ENCODE measurements at places on chromosomes 16 and 17.
A peak's percentile ranks its signal among the peaks of the same experiment; 100 is the strongest.

DNA sequence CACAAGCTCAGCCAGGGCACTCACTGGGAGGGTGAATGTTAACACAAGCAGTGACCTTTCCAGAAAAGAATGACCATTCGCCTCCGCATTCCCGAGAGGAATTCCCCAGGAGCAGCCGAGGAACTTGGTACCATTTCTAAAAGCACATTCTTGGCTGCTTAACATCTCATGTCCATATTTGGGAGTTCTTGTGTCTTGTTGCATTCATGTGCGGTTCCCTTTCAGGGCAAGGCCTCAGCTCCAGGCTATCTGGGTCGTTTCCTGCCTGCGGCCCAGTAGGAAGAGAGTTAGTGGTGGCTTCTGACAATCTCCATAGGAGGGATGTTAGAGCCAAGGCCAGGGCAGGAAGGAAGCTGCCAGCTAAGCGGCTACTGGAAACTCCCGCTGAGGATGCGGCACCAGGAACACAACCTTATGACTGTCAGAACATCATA is 27.8 kb upstream of the MEAK7 start:
- peak; percentile 87 for DNase-seq

DNA sequence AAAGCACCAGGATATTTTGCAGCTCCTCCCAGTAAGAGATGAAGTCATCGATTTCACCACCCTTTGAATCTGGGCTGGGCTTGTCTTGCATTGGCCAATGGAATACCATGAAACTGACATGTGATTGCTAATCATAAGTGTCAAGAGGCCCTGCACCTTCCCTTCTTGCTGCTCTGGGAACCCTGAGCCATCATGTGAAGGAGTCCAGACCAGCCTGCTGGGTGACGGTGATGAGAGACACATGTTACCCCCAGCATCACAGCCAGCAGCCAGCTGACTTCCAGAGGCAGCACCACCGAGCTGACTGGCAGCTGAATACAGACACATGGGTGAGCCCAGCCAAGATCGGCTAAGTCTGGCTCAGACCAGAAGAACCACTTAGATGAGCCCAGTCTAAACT is 43.6 kb upstream of the CACNG4 start:
- DNase-seq: no peak

GRCh38 chr16:5619304-5619703 is 521.7 kb upstream of the EEF2KMT start:
- DNase-seq: no peak

DNA sequence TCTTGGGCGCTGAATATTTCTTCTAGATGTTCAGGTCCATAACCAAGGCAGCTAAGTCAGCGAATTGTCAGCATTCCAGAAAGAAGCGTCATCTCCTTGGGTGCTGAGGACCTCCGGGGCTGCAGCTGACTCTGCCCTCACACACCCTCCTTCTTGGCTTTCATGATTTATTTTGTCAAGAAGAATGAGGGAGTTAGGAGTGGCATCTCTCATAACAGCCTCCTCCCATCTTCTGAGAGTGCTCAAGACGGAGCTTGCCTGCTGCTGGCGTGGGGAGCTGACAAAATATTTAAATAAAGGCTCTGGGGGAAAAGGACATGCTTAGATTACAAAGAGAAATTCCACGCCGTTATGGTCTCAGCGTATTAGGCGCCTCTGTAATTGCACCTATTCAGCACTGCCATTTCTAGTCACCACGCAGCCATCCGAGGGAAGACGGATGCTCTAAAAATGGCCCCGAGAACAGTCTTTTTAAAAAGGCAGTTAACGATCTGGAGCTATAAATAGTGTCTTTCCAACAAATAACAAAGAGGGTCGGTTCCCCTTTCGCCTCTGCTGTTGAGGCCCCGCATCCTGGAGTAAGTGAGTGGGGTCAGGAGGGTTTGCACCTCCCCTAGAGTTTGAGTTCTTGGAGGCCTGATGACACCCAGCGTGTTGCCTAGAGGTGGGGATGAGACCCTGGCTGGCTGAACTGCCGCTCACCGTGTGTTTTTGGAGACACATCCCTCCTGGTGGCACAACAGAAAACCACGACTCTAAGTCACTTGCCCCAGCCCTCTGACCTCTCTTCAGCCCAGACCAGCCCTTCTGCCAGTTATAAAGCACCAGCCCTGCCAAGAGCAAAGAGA is 187.0 kb downstream of the CCDC182 start:
- DNase-seq: no peak

- DNase-seq: no peak
Observed at GRCh38 chr16:66387817-66388332, 21.4 kb downstream of the CDH5 start.

- DNase-seq: no peak
Observed at GRCh38 chr16:19848756-19849155, 35.9 kb downstream of the GPRC5B start.

DNA sequence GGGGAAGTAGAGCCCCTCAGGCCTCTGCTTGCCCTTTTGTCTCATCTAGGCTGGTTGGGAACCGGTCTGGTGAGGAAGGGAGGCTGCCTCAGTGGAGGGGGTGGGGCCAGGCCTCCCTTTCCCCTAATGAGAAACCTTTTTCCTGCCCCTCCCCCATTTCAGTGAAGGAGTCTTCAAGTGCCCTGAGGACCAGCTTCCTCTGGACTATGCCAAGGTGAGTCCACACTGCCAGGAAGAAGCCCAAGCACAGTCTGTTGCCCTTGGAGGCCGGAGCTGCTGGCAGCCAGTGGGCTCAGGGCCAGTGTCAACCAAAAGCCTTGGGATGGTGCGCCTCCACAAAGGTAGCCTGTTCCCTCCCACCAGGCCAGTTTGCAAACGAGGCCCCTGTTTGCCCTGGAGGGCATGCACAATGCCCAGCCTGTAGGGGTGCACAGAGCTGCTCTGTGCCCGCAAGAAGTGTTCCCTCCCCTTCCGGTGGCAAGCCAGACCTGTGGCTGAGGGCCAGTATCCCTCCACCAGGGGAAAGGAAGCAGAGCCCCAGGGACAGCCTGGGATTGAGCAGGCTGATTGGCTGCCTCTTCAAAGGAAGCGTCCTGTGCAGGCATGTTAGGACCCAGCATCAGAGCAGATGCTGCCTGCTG is 3.4 kb downstream of the TRAF4 start:
- DNase-seq: no peak

GRCh38 chr17:29933379-29933778 is 3.4 kb upstream of the SSH2 start:
- no peak for DNase-seq

DNA sequence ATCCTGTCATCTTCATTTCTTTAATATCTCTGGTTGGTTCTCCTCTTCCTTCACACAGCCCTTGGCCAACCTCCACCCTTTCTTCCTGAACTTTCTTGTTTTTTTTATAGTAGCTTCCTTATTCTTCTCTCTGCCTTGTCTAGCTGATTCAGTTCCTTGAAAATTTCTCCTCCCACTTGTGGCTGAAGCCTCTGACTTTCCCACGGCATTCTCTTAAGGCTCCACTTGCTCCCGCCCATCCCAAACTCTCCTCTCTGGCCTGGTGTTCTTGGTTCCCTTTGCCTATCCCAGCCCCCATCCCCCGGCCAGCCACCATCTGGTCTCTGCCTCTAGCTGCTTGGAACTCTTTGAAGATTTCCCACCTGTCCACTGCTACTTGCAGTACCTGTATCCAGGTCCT is 29.1 kb downstream of the NLRP1 start:
- DNase-seq: peak; percentile 28

DNA sequence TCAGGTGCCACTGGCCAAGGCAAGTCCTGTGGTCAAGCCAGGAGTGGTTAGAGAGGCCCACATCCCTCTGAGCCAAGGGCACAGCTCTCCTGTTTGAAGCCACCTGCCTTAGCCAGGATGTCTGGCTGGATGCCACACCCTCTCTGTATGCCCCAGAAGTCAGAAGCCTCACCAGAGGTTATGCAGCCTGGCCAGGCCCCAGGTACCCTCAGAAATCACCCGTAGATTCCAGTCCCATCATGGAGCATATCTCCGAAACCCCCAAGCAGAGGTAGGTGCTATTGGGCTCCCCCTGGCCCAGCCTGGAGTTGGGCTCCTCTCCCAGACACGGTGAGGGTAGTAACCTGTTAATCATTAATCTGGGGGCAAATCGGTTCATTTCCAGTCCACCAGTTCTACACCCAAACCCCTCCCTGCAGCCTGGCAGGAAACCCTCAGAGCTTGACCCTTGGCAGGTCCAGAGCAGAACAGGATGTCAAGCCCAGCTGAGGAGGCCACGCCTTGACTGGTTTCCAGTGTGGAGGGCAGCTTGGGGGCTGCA is 60.6 kb upstream of the TMEM97 start:
- DNase-seq: no peak

- no peak for DNase-seq
Observed at GRCh38 chr17:40816569-40816968, 5.8 kb downstream of the KRT10 start.
